ENCODE measurements at places on chromosomes 4 and X. TPM values are rescaled to one million over a fixed set of nuclear protein-coding genes. Genes with fewer than 3 reads are reported as not detected.
A peak's percentile ranks its signal among the peaks of the same experiment; 100 is the strongest.

DNA sequence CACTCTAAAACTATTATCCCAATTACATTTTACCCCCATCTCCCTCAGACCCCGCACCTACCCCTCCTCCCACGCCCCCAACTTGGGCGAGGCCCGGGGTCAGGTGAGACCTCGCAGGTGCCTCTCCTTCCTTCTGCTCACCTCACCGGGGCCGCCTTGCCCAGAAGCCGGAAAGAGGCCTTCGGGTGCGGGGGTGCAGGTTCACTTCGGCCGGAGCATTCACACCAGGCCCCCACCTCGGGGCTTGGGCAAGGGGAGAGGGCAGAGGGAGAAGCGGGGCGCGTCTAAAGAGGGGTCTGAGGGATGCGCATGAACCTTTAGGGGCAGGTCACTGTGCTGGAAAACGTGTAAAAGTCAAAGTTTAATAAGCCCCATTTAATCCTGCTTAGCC, 427 bp downstream of the ZNF182 start:
- DNase-seq: peak; percentile 37

GRCh38 chrX:54980334-54980733, 13.7 kb downstream of the PFKFB1 start:
- no peak for DNase-seq

GRCh38 chrX:124026529-124026928, 65.0 kb downstream of the STAG2 start:
- DNase-seq: no peak

- DNase-seq: no peak
Observed at GRCh38 chrX:26286836-26287235, 70.9 kb downstream of the MAGEB5 start.

DNA sequence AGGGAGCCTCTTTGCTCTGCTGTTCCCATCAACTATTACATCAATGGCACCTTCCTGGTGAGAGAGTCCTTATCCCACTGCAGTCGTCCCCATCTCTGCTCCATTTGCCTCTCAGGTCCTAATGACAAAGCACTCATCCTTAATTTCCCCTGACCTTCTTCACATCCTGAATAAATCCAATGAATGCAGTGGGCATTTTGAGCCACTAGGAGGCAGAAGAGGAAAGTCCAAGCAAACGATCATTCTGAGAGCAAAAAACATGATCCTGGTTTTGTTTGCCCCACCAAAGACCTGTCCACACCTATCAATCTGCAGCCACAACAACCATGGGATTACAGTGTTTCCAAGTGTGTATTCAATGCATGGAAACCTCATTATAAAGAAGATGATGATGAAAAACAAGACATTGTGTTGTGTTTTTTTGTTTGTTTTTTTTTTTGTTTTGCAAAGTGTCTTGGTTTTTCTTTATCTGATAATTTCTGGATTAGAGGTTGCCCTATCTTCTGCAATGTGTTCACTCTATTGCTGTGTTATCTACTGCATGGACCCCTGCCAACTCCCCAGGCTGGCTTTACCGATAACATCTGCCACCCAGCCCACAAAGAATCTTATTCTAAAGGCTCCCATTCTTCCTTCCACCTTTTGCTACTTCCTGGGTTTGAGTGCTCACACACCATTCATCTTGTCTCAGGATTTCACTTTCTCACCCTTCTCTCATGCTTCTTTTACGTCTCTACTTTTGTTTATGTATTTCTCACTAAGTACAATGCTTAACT, 207.2 kb downstream of the NLGN4X start:
- peak; percentile 11 for DNase-seq

GRCh38 chrX:13090027-13090338, 45.6 kb upstream of the FAM9C start:
- DNase-seq: no peak

DNA sequence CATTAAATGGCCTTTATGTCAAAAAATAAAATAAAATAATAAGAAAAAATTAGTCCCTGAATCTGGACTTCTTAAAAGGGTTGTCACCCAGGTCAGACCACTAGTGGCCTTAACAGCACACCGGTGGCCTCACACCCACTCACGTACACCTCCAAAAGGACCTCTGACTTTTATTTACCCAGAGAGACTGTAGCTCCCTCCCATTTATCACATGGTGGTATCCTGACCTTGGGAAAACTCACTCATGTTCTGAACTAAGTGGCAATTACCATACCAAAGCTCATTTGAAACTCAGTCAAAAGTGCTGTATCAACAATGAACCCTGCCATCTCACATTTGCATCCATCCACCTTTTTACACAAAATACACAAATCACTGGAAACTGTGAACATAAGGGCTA, 53.1 kb upstream of the MAP3K15 start:
- DNase-seq: no peak

Gene DAPP1
- total RNA-seq: 23.6 TPM

Gene MAP9
- 8.3 TPM for total RNA-seq

Gene PWWP3B
- not detected for total RNA-seq
